ENCODE measurements at places on chromosomes 2 and 18.

GRCh38 chr2:113858764-113859163 is 31.1 kb upstream of the ACTR3 start:
- no peak for DNase-seq

- no peak for DNase-seq
These were observed 252.6 kb downstream of the RND3 start for GRCh38 chr2:150234787-150235446.

GRCh38 chr2:33529771-33530481 is 53.5 kb downstream of the RASGRP3 start:
- no peak for DNase-seq

DNA sequence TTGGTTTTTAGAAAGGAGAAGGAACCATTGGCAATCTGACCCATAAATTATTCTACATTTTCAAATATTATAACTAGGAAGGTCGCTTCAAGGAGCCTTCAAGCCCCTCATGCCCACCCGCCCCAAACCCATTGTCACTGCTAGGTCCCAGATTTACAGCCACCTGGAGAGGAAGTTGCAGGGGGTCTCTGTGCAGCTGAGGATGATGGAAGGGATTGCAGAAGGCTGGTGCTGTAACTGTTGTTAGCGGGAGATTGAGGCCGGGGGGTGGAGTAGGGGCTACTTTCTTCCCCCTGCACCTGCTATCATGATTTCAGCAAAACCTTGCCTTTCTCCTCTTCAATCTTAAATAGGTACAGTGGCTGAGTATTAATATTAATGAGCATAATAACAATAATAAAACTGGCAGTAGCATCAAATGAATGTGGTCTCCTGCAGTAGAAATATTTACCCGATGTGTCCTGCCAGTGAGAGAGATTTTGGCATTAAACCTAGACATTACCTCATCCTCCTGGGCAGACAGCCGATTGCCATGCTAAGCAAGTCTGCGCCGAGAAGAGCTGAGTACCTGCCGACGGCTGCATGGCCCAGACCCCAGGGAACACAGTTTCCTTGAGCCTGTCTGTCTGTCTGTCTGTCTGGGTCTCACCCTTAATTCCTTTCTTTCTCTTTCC is 225.4 kb downstream of the FAM210A start:
- DNase-seq, result peak; percentile 86

GRCh38 chr18:63073481-63073880 is 246.1 kb downstream of the BCL2 start:
- DNase-seq, result no peak

DNA sequence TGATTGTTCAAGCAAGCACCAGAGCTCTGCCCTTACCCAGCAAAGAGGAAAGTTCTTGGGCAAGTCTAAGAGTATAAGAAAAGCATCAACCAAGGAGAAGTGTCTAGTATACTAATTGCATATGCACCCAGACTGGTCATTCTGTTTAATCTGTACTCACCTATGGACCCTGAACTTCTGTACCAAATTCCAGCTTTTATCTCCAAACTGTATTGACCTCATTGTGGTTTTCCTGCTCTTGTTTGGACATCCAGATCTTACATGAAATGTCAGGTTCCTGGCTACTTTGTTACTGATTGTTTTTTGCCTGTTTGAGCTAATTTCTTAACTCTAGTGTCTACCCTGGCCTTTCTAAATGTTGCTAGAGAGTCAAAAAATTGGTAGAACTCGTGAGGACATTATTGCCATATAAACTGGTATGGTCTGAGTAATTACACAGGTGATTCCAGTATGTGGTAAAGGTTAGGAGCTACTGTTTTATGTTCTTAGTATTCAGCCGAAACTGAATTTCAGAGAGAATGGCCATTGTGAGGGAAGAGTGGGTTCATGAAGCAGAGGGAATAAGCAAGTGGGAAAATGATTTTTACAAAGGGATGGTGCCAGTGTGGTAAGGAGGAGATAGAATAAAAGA is 146.3 kb downstream of the HNMT start:
- DNase-seq, result no peak

DNA sequence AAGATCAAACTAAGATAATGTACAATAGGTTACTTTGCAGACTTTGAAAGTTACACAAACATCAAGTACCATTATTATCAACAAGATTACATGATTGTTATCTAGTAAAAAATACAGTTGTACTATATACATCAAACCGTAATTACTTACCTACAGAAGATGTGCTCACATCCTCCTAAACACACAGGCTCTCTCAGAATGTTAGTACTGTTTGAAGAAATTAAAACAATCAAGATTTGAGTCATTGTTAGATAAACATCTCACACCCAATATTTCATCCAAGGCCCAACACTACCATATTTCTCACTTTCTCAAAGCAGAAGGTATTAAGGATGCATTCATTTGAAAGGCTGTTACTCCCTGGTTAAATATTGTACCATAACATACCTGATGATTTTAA is 12.6 kb downstream of the BARD1 start:
- DNase-seq, result no peak

GRCh38 chr2:235937087-235937486 is 231.1 kb downstream of the GBX2 start:
- DNase-seq, result no peak

- no peak for DNase-seq
These were observed 8.3 kb downstream of the TM4SF20 start for GRCh38 chr2:227370791-227371312.

DNA sequence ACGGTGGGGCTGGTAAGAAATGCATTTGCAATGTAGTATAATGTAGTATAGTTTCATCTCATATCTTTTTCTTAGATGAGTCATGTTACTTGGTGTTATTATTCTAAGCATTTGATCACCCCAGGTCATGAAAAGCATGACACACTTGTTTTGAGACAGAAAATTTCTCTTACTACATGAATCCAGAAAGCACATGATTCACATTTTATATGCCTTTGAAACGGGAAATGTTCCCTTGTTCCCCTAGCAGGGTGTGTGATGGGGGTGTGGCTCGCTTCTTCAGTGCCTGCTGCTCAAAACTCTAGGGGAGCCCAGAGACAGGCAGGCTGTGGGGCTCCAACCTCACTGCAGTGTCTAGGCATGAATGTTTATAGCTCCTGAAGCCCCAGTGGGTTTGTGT is 116.0 kb upstream of the RAB27B start:
- no peak for DNase-seq

DNA sequence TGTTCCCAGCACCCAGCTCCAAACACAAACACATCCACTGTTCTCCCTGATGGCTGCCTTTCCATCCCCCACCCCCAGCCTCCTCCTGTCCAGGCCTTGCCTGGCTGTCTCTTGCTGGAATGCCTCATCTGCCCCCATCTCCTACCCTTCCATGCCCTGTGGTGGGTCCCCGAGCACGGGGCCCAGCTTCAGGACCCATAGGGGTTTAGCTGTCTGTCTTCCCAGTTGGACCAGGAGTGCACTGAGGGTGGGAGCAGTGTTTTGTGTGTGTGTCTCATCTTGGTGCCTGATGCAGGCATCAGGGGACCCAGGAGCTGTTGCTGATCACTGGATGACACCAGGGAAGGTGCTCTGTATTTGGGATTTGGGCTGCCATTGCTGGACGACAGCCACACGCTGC is 34.5 kb downstream of the GLI2 start:
- no peak for DNase-seq

DNA sequence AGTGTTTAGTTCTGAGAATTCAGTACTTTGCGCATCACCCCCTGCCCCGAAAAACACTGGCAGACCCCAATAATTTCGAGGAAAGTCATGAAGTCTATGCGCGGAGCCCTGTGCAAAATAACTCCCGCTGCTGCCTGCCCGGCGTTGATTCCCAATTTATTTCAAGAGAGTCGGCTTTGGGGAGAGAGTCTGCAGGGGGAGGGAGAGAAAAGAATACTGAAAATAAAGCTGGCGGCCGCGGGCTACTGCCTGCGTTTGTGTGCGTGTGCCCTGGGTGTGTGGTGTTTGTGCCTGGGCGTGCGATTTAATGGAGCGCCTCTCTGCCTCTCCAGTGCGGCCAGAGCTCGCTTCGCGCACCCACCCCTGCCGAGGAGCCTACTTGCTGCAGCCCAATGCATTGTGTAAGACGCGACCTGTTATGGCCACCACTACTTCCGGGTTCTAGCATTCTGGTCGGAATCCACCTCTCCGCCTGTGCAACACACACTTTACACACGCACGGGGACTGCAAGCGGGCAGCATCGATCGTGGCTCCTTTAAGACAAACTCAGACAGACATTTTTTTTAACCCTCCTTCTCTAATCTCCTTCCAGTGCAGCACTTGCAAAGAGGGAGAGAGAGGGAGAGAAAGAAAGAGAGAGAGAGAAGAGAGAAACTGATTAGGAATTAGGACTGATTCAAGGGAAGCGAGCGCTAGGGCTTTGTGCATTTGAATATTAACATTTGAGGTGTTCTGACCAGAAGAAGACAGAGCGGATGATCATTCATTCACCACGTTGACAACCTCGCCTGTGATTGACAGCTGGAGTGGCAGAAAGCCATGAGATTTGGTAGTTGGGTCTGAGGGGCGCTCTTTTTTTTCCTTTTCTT is at the start of gene MEIS1:
Gene MEIS1, plus strand, starts transcription at position 447 of the 870 bp plus-strand sequence. CDS start 732 bp downstream, outside the sequence.
- peak; percentile 95 for DNase-seq

DNA sequence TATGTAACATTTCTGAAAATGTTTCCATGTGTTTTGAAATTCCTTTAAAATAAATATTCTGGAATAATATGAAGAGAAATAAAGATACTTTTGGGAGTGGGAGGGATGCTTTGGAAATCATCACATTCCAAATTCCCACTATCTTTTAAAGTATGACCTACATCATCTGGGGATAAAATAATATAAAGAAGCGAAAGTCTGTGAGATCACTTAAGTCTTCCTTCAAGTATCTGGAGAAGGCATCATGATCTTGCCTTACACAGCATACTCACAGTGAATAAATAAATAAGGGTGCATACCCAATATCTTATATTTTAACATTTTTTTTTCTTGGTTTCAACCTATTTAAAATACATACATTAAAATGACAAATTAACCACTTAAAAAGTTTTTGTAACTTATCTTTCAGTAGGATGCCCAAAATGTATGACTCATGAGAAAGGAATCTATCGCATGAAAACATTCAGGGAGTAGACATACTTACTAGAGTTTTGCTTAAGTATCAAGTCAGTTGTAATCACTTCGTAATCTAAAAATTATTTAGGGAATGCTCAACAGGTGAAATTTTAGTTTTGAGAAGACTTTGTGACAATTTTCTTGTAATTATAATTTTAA is 248.3 kb upstream of the COL3A1 start:
- DNase-seq, result no peak

GRCh38 chr2:1780693-1781092 is 36.4 kb upstream of the PXDN start:
- no peak for DNase-seq

Data from left hindlimb (tissue), 1 donor.